Stimulated activated CD4-positive, alpha-beta T cell treated with anti-CD3 and anti-CD28 coated beads, Interleukin-15, amount 100 ng/mL, for 1 hour (primary cell): ENCODE measurements at places on chromosomes 5 and 9.

GRCh38 chr5:174793684-174794328, 69.4 kb downstream of the MSX2 start:
- DNase-seq = peak; percentile 5

- DNase-seq = no peak
Observed at GRCh38 chr5:83721953-83722901, 1.6 kb upstream of the HAPLN1 start.

DNA sequence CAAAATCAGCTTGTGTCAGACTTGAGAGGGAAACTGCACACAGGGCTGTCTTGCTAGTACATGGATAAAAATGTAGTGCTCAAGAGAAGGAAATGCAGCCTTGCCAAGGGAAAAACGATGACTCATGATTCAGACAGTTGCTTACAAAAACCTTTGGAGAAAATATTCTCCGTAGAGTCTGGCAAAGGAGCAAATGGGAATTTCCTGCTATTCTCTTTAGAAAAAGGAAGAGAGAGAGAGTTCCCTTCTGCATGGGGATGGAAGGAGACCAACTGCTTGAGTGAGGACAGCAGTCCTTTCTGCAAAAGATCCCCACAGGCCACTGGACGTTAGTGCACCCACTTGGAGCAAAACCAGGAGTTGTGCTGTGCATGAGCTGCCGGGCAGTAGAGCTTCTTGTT, 7.6 kb downstream of the IFNB1 start:
- no peak for DNase-seq

GRCh38 chr9:93533863-93534262, 42.5 kb upstream of the PHF2 start:
- no peak for DNase-seq

DNA sequence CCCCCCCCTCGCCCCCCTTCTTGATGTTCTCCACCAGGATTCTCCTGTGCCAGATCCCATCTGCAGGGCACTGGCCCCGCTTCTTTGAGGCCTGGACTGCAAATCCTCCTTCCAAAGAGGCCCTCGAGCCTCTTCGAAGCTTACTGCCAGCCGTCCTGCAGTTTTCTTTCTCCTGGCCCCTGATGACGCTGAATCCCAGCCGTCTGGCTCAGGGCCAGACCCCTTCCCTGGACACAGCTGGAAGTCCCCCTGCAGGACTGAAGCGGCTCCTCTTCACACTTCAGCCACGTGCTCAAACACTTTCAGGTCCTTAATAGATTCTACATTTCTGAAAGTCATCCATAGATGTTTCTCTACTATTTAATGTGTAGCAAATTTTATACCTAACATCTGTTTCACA, 121.5 kb downstream of the EHMT1 start:
- no peak for DNase-seq

GRCh38 chr9:117135501-117136098, 279.3 kb downstream of the ASTN2 start:
- no peak for DNase-seq

DNA sequence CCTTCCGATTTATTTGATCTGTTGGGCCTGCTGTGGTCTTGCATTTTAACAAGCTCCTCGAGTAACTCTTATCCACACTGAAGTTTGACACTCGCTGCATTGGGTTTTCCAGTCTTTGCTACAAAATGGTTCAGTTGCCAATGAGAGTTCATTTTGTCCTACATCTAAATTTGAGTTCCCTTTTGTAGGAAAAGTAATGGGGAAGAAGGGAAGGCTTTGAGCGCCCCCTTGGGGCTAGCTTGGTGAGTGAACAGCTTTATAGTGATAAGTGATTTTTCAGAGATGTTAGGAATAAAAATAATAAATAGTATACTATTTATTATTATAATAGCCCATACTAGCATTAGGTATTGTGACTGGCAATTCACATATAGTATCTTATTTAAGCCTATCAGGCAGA, 89.9 kb upstream of the GNAQ start:
- peak; percentile 42 for DNase-seq

DNA sequence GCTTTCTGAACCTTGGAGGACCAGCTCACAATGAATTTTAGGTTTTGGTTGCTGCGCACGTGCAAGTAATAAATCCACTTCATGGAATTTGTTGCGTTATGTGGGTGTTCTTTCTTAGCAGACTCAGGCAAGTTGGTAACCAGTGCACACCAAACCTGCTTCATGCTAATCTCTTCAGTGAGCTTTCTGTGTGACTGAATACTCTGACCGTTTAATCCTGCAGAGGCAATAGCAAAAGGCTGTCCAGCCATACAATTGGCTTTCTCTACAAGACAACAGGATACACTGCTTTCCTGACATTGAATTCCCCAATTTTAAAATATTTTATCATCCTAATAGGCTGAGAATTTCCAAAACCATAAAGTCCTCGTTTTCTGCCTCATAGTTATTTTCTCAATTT, 10.3 kb downstream of the UGT3A2 start:
- DNase-seq = no peak

GRCh38 chr5:62771341-62771740, 192.7 kb downstream of the LRRC70 start:
- DNase-seq = no peak

DNA sequence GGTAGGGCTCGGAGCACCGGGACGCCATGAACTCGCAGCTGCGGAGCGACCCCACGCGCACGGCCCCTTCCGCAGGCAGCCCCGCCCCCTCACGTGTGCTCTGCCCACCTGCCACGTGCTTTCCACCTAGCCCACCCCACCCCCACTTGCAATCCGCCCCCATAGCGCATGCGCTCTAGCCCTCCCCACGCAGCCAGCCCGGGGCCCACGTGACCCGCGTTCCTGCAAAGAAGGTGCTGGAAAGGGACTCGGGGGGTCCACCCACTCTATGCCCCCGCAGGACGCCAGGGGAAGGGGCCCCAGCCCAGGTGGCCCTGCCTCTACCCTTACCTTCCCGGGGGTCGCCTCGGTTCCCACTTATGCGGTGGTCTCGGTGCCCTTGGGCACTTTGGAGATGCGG, at the start of gene SOHLH1:
Gene SOHLH1, minus strand, starts transcription at position 42 of the 400 bp plus-strand sequence. Its CDS starts 14 bp downstream, at position 28.
- DNase-seq = no peak

GRCh38 chr9:69443178-69443577, 118.2 kb downstream of the ENTREP1 start:
- DNase-seq = no peak

DNA sequence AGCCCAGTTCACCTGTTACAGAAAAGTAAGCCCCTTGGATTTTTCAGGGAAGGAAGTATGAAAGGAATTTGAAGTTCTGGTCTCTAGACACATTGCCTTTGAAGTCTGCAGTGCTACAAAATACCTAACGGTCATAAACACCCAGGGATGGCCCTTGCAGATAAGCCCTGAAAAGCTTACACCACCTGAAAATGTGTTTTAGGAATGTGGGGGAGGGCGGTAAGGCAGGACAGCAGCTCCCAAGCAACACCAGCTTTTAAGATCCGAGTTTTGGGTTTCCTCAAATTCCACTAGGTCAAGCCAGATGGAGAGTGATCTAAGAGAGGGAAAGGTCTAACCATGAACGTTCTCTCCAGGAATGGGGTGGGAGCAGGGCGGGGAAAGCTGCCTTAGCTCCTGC, 114.1 kb upstream of the PANK3 start:
- DNase-seq = no peak

GRCh38 chr9:89314955-89315354, 3.3 kb upstream of the SECISBP2 start:
- DNase-seq = no peak

- DNase-seq = no peak
Observed at GRCh38 chr9:18114559-18115475, 359.1 kb upstream of the ADAMTSL1 start.

DNA sequence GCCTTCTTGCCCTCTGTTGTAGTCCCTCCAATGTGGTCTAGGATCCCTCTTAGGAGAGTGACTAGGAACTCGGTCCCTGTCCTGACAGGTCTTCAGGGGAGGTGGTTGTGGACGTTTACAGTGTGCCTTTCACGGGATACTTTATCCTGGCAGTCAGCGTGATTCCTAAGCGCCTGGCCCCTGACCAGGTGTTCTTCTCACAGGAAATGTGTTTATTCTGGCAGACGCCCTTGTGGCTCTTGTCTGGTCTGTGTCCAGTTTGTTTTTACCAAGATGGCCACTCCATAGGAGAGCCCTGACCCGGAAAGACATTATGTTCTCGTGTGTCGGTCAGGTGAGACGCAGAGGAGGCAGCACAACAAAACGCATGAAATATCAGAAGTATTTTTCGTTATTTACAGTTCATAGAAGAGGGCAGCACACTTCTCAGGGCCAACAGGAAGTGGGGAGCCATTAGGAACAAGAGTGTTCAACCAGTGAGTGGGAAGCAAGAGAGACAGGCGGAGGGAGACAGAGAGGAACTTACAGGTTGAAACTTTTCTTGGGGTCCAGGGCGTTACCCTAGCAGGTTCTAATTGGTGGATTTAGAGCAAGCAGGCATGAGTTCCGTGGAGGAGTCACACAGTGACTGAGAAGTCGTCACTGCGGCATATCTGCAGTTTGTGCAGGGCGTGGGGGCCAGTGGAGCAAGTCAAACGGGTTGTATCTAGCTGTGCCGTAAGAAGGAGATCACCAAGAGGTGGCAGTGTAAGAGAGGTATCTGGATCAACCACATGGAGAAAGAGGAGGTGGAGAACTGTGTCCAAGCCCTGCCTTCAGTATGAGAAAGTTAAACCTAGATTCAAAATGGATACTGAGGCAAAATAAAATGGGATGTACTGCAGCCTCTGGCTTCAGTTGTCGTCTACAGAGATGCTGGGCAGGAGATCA, 412.9 kb downstream of the ZSWIM6 start:
- DNase-seq = no peak

DNA sequence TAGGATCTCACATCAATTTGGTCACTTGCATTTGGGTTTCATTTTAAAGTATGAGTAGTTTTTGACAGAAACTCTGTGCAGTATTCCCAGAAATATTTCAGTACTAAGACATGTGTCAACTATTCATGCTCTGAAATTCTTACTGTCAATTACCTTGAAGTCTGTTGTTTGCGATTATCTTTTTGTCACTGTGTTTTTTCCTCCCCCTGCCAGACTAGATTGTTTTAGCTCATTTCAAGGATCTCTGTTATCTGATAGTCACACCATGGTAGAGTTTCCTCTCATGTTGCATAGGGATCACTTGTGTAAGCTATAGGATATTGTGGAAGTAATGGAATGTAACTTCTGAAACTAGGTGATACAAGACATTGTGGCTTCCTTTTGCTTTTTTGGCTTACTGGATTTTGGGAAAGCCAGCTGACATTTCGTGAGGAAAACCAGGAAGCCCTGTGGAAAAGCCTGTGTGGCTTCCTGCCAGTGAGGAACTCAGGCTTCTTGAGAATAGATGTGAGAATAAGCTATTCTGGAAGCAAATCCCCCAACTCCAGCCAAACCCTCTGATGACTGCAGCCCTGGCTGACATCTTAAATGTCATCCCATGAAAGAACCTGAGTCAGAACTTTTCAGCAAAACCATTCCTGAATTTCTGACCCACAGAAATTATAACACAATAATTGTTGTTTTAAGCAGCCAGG, 122.2 kb downstream of the FGF10 start:
- no peak for DNase-seq

GRCh38 chr9:71541436-71541835, 226.9 kb downstream of the CEMIP2 start:
- no peak for DNase-seq

GRCh38 chr5:18483451-18483850, 849.2 kb downstream of the TAF11L14 start:
- no peak for DNase-seq

DNA sequence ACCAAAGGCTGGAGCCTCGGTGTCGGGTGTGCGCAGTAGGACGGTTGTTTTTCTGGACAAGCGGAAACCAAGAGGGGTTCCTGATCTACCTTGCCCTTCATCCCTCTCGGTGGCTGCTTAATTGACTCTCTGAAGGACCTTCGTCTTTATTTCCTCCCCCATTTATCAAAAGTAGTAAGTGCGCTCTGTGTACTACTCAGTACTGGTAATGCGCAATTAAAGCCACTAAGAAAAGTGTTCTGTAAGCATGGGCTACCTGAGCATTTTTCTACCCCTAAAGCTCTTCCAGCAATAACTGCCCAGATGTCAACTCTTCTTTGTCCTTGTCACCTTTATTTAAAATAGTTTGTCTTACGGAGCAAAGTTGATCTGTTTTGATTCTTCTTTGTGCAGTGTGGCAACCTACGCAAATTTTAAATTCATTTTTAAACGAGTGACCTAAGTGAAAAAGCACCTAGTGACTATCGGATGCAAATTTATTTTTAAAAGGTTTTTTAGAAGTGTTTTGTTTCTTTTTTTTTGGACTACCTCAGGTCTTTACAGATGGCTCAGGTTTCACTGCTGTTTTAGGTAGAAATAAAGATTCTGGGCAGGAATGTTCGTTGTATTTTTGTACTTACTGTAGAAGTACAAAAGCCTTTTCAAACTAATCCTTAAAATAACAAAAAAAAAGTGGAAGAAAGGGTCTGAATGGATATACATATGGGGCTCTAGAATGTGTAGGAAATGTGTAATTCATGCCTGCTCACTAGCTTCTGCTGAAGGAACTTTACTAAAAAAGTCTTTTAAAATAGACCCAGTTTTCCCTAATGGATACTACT, 2.0 kb downstream of the JMY start:
- DNase-seq = no peak

DNA sequence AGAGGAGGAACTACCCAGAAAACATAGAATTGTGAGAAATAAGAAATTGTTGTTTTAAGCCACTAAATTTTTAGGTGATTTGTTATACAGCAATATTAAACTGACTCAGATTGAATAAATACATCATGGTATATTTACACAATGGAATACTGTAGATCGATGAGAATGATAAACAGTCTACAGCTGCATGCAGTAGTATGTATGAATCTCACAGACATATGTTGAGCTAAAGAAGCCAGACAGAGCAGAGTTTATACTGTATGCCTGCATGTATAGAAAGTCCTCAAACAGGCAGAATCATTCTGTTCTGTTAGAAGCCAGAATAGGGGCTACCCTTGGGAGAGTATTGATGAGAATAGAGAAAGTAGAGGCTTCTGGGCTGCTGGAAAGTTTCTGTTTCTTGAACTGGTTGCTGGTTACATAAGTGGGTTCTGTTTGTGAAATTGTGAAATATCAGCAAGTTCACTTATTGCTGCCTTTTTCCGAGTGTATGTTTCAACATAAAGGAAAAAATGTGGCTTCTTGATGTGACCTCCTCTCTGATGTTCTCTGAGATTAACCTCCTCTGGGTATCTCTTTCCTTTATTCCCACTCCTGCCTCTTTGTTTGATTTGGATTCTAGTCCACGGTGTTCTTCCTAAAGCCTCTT, 9.6 kb downstream of the KIAA1958 start:
- no peak for DNase-seq

DNA sequence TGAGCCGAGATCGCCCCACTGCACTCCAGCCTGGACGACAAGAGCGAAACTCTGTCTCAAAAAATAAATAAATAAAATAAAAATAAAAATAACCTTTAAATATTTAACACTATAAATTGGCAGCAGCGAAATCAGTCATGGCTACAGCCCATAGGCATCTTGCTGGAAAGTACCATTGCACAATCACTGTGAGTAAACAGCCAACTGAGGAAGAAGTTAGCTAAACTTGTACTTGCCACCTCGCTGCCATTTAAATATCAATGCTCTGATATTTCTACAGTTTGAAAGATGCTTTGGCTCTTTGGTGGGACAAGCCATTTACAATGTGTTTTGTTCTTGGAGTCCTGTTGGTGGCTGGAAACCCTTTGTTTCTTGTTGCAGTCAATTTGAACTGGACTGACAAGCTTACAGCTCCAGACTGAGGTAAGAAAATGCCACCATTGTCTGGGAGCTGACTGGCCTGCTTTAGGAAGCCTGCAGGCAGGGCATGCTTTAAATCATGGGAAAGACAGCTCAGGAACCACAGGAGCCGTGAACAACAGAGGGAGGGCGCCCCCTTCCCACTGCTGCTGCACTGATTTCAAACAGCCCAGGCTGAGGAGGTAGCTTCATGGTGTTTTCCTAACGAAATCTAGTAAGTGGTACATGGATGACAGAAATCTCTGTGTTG, 322.8 kb upstream of the RFX3 start:
- no peak for DNase-seq
